Psoas muscle (tissue), 8 donors: ENCODE measurements at places on chromosomes 5 and 9. TPM values are rescaled to one million over a fixed set of nuclear protein-coding genes. Genes with fewer than 3 reads are reported as not detected.

GRCh38 chr5:157917491-157917890 is 58.5 kb upstream of the CLINT1 start:
- H3K27me3 ChIP-seq: no peaks in the 10 kb centered on the region
- H3K27ac ChIP-seq: no peak overlapping the region
- peaks cover 11% of the 10 kb centered on the region for H3K4me1 ChIP-seq
- no peak overlapping the region for H3K4me3 ChIP-seq

DNA sequence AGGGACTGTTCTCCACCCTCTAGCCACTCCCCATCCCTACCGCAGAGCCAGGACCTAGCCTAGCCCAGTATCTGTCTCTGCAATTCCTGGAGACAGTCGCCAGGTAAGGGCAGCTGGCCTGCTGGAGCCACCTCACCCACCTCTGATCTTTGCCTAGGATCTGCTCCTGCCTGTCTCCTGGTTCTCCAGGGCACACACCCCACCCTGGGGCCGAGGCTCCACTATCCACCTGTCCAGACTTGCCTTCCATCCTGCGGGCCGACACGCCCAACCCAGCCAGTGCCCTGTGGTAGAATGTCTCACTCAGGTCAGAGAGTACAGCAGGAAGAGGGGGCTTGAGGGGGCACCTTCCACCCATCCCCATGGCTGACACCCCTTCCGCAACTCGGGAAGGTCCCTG is 15.7 kb upstream of the AQP7 start:
- no peak for DNase-seq
- H3K4me3 ChIP-seq: no peak overlapping the region
- no peaks in the 10 kb centered on the region for H3K27me3 ChIP-seq
- H3K36me3 ChIP-seq: no peaks in the 10 kb centered on the region
- H3K4me1 ChIP-seq: no peaks in the 10 kb centered on the region

- H3K27me3 ChIP-seq: no peaks in the 10 kb centered on the region
- no peak for DNase-seq
- H3K4me3 ChIP-seq: no peak overlapping the region
- no peaks in the 10 kb centered on the region for H3K4me1 ChIP-seq
Measured at GRCh38 chr9:14441976-14442651, 128.2 kb upstream of the NFIB start.

DNA sequence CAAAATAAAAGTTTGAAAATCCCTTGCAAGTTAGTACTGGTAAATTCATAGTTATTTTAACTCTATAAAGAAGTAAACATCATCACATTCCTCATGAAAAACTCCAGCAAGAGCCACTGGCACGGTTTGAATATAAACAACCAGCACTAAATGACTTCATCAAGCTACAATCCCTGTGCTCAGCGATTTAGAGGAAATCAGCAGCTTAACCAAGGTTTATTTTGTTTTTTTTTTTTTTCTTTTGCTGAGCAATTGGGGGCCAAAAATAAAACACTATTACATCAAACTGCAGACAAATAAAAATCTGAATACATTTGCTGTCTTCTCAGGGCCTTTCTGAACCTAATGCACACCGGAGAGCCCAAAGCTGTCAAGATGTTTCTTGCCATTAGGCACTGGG is 106.2 kb upstream of the SLC24A2 start:
- H3K36me3 ChIP-seq: no peaks in the 10 kb centered on the region
- H3K4me1 ChIP-seq: no peaks in the 10 kb centered on the region
- no peak for DNase-seq
- H3K27me3 ChIP-seq: no peaks in the 10 kb centered on the region
- H3K4me3 ChIP-seq: no peak overlapping the region

DNA sequence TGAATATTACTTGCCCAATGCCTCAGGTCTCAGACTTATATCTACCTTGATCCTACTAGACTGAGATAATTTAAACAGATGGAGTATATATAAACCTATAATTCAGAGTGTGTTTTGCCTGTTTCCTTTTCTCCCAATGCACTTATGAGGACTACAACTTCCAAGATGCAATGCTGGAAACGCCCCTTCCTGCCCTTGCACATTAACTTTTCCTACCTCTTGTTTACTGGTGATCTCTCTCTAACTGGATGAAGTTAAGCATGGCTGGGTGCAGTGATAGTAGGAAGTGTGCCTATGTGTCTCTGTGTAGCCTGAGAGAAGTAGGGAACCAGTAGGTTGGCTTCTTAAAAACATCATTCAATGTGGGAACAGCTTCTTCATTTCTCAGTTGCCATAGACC is 115.2 kb downstream of the SVEP1 start:
- no peak overlapping the region for H3K27ac ChIP-seq
- no peaks in the 10 kb centered on the region for H3K36me3 ChIP-seq
- no peaks in the 10 kb centered on the region for H3K4me1 ChIP-seq
- no peak overlapping the region for H3K4me3 ChIP-seq
- no peak for DNase-seq

GRCh38 chr5:80139466-80139972 is 104.4 kb downstream of the THBS4 start:
- H3K27ac ChIP-seq: no peak overlapping the region
- H3K4me3 ChIP-seq: no peak overlapping the region
- no peak for DNase-seq

DNA sequence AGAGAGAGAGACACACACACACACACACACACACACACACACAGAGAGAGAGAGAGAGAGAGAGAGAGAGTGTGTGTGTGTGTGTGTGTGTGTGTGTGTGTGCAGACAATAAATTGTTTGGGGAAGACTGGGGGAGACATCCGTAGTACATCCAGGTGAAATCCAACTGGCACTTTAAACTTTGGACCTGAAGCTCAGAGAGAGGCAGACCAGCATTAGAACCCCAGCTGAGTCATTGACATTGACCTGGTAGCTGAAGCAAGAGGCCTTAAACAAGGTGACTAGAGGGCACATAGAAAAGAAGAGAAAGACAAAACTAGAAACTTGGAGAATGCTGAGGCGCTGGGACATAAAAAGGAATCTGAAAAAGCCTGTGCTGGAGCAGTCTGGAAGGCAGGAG is 251.5 kb downstream of the CRB2 start:
- H3K27me3 ChIP-seq: no peaks in the 10 kb centered on the region
- H3K27ac ChIP-seq: no peak overlapping the region
- H3K4me3 ChIP-seq: no peak overlapping the region
- no peak for DNase-seq
- no peaks in the 10 kb centered on the region for H3K36me3 ChIP-seq

DNA sequence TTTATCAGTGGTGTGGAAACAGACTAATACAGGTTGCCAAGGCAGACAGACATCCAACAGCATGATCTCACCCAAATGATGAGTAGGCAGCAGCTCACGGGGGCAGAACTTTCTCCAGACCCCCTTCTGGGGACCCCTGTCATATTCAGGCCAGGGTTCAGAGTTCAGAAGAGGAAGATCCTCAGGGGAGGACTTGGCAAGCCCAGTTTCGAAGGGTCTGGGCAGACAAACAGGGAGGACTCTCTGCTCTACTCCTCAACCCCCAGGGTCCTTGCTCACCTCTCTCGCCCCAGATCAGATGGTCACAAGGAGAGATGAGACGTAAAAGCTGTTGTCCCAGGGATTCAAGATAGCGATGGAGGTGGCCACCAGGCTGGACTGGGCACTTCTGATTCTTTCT is 215.1 kb upstream of the MVB12B start:
- DNase-seq: no peak
- no peak overlapping the region for H3K27ac ChIP-seq
- no peaks in the 10 kb centered on the region for H3K36me3 ChIP-seq

GRCh38 chr5:168123631-168124528 is 167.6 kb upstream of the WWC1 start:
- H3K27ac ChIP-seq: no peak overlapping the region
- H3K4me1 ChIP-seq: no peaks in the 10 kb centered on the region
- H3K4me3 ChIP-seq: no peak overlapping the region
- no peaks in the 10 kb centered on the region for H3K27me3 ChIP-seq

- DNase-seq: no peak
- no peak overlapping the region for H3K27ac ChIP-seq
- no peaks in the 10 kb centered on the region for H3K27me3 ChIP-seq
- H3K4me3 ChIP-seq: no peak overlapping the region
- H3K36me3 ChIP-seq: no peaks in the 10 kb centered on the region
- peaks cover 31% of the 10 kb centered on the region for H3K4me1 ChIP-seq
Measured at GRCh38 chr9:125549039-125549438, 158.0 kb downstream of the MAPKAP1 start.

DNA sequence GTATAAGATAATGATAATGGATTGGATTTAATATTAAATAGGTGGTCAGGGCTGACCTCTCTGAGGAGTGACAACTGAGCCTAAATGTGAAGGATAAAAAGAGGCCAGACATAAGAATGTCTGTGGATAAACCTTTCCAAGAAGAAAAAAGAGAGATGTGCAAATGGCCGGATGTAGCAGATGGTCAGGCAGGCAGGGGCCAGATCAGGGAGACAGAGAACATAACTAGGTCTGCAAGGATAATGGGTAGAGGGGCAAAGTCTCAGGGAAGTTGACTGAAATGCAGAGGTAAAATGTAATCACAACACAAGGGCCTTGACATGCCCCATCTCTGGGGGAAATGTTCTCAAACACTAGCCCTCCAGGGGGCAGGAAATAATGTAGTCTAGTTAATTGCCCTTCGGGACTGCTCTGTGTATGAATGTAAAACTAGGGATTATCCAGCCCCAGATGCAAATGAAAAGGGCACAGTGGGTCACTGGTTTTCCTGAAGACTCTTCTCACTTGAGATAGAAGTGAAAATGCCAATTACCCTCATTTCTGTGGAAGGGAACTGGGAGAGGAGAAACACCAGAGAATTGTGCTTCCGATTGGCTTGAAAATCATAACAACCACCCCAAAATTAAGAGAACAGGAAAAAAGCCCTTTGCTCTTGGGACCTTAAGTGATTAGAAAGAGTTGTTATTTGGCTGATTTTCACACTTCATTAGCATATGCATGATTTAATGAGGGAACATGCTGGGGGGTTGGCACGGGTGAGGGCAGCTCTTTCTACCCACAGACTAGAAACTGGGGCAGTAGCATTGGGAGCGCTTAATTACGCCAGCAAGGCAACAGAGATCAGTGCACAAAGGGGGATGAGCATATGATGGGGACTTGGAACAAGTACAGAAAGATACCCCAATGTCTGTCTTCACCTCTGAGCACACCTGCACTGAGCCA is 88.6 kb downstream of the PPP2R2B start:
- peaks cover 1% of the 10 kb centered on the region for H3K27me3 ChIP-seq
- no peak overlapping the region for H3K4me3 ChIP-seq
- H3K4me1 ChIP-seq: no peaks in the 10 kb centered on the region
- H3K27ac ChIP-seq: no peak overlapping the region

- H3K4me3 ChIP-seq: no peak overlapping the region
- H3K4me1 ChIP-seq: no peaks in the 10 kb centered on the region
- DNase-seq: no peak
- no peak overlapping the region for H3K27ac ChIP-seq
- H3K36me3 ChIP-seq: no peaks in the 10 kb centered on the region
- no peaks in the 10 kb centered on the region for H3K27me3 ChIP-seq
Measured at GRCh38 chr5:167263185-167263584, 1028.3 kb upstream of the WWC1 start.

GRCh38 chr5:55406292-55406691 is 98.5 kb downstream of the MTREX start:
- no peak overlapping the region for H3K4me3 ChIP-seq
- H3K27me3 ChIP-seq: no peaks in the 10 kb centered on the region
- DNase-seq: no peak
- no peaks in the 10 kb centered on the region for H3K4me1 ChIP-seq
- peaks cover 4% of the 10 kb centered on the region for H3K36me3 ChIP-seq
- no peak overlapping the region for H3K27ac ChIP-seq

- H3K27ac ChIP-seq: peak overlapping the region; percentile 95
- no peak for DNase-seq
- H3K4me3 ChIP-seq: no peak overlapping the region
- no peaks in the 10 kb centered on the region for H3K36me3 ChIP-seq
Measured at GRCh38 chr5:72845889-72846288, 29.4 kb downstream of the TNPO1 start.

- H3K4me3 ChIP-seq: no peak overlapping the region
- no peak overlapping the region for H3K27ac ChIP-seq
- no peak for DNase-seq
- H3K27me3 ChIP-seq: no peaks in the 10 kb centered on the region
- H3K36me3 ChIP-seq: no peaks in the 10 kb centered on the region
Measured at GRCh38 chr5:154237376-154237743, 46.8 kb downstream of the GALNT10 start.

DNA sequence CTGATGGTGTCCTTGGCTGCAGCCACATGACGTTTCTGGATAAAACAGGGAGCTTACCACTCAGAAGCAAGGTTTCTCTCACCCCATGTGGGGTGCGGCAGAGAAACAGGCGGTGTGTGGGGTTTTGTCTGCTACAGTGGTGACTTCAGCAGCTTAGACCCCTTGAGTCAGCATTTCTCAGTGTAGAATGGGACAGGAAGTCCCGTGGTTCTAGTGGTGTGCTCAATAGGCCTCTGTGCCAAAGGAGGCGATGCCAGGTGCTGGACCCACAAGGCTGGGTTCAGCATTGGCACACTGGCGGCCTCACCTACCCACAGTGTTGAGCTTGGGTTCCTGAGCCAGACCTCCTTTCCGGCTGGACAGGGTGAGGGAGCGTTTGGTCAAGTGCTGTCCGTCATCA is 125.2 kb upstream of the SMIM23 start:
- no peak overlapping the region for H3K27ac ChIP-seq
- H3K36me3 ChIP-seq: no peaks in the 10 kb centered on the region
- H3K4me3 ChIP-seq: no peak overlapping the region
- H3K4me1 ChIP-seq: no peaks in the 10 kb centered on the region

GRCh38 chr9:76218886-76219445 is 175.3 kb downstream of the RFK start:
- no peak for DNase-seq
- no peaks in the 10 kb centered on the region for H3K27me3 ChIP-seq
- H3K4me3 ChIP-seq: no peak overlapping the region
- H3K36me3 ChIP-seq: no peaks in the 10 kb centered on the region

PCDHGB5 gene
- total RNA-seq: 2.7 TPM

PLGRKT gene
- total RNA-seq: 21.4 TPM

NSG2 gene
- 0.16 TPM for total RNA-seq

SMIM32 gene
- not detected for total RNA-seq

ADAMTS13 gene
- total RNA-seq: 2.0 TPM

NPR2 gene
- total RNA-seq: 15.5 TPM

FBXW11 gene
- total RNA-seq: 42.7 TPM
